ENCODE measurements at places on chromosomes 5 and 9. TPM values are rescaled to one million over a fixed set of nuclear protein-coding genes. Genes with fewer than 3 reads are reported as not detected.

The BAAT gene
- 0.53 TPM for total RNA-seq

The CAMK2A gene
- 0.26 TPM for total RNA-seq

- H3K27me3 ChIP-seq, result no peaks in the 10 kb centered on the region
These were observed 94.3 kb downstream of the MVB12B start for GRCh38 chr9:126420643-126421564.

DNA sequence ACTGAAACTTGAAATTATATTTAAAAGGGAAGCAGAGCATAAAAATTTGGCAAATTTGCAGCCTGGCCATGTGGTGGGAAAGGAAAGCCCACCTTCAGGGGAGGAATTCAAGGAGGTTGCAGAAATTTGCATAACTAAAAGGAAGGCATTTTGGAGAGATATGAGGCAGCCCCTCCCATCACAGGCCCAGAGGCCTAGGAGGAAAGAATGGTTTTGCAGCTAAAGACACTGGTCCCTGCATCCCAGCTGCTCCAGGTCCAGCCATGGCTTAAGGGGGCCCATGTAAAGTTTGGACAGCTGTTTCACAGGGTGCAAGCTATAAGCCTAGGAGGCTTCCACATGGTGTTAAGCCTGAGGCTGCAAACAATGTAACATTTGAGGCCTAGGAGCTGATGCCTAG is 212.5 kb downstream of the NNT start:
- no peaks in the 10 kb centered on the region for H3K4me1 ChIP-seq
- no peaks in the 10 kb centered on the region for H3K27me3 ChIP-seq
- H3K36me3 ChIP-seq, result no peaks in the 10 kb centered on the region
- no peak overlapping the region for H3K4me3 ChIP-seq

The SLC6A3 gene
- 0.19 TPM for total RNA-seq

The KIAA0825 gene
- total RNA-seq, result 3.1 TPM

The PCDHGA4 gene
- 1.5 TPM for total RNA-seq

GRCh38 chr5:34021334-34021733 is 13.5 kb upstream of the AMACR start:
- H3K36me3 ChIP-seq, result peaks cover 18% of the 10 kb centered on the region
- H3K27ac ChIP-seq, result no peak overlapping the region
- no peaks in the 10 kb centered on the region for H3K27me3 ChIP-seq
- peaks cover 6% of the 10 kb centered on the region for H3K4me1 ChIP-seq
- no peak overlapping the region for H3K4me3 ChIP-seq

DNA sequence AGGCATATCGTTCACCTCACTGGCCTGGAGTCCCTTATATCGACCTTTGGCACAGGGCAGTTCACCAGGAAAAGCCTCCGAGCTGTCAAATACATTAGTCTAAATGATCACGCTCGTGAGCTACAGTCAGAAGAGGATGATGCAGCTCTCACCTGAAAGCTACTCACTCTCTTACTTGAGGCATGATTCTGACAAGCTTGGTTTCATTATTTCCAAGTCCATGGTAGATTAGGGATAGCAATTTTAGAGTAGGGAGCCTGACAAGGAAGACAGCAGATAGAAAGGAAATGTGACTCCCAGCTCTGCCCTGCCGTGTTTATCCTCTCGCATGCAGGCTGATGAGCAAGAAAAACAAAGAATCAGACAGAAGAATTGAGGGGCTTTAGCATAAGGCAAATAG is 98.0 kb upstream of the MAP1B start:
- no peak overlapping the region for H3K4me3 ChIP-seq

The SLC46A2 gene
- total RNA-seq, result 0.14 TPM

- no peak overlapping the region for H3K4me3 ChIP-seq
- no peaks in the 10 kb centered on the region for H3K4me1 ChIP-seq
- no peak overlapping the region for H3K27ac ChIP-seq
- H3K27me3 ChIP-seq, result no peaks in the 10 kb centered on the region
These were observed 80.5 kb upstream of the EPB41L4B start for GRCh38 chr9:109401169-109401989.

DNA sequence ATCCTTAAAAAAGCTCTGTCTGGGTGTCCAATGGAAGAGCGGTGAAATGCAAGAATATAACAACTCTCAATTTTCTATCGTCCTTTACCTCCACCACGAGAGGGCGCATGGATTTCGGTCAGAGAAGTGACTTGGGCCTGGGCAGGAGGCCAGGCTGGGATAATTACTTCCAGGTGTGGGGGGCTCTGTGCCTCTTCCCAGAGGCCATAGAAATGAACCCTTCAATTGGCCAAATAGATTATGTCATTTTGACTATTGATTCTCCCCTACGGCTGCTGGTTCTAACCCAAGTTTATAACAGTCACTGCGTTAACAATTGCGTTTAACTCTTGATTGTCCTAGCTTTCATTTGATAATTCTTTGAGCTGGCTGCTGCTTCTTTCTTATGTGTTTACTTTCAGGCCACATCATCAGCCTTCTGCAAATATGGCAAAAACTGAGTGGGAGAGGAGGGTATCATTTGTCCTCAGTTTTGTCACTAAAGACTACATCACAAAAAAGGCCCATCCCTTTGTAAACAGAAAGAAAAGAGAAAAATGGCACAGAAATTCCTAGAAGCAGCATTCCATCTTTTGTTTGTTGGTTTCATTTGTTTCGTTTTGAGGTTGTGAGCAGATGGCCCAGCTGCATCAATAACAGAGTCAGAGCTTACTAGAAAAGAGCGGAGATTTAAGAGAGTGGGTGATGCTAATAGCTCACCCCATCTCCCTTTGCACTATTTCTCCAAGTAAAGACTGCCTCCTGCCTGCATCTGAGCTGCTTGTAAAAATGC is 45.4 kb upstream of the ZFR start:
- peaks cover 3% of the 10 kb centered on the region for H3K27me3 ChIP-seq
- peak overlapping the region; percentile 88 for H3K27ac ChIP-seq
- H3K4me1 ChIP-seq, result peaks cover 14% of the 10 kb centered on the region
- H3K4me3 ChIP-seq, result peak overlapping the region; percentile 64

The SHISAL2B gene
- total RNA-seq, result 0.63 TPM

DNA sequence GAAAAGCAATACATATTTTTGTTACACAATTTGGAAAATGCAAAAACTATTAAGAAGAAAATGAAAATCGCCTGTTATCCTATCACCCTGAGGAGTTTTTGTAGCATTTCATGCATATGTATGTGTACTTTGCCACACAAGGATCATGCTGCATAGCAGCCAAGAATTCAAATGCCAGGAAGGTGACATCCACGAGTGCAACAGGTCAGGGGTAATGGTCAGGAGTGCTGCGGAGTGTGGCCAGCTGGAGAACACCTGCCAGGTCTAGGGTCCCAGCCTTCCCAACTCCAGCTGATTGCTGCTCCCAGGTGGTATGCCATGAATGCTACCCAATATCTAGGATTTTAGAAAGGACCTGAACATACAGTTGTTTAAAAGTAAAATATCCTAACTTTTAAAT is 617.1 kb downstream of the PRELID2 start:
- H3K27ac ChIP-seq, result no peak overlapping the region
- H3K27me3 ChIP-seq, result no peaks in the 10 kb centered on the region
- no peaks in the 10 kb centered on the region for H3K36me3 ChIP-seq
- no peak overlapping the region for H3K4me3 ChIP-seq
- no peaks in the 10 kb centered on the region for H3K4me1 ChIP-seq

- peaks cover 10% of the 10 kb centered on the region for H3K4me1 ChIP-seq
- DNase-seq, result peak; percentile 37
- H3K36me3 ChIP-seq, result no peaks in the 10 kb centered on the region
- no peak overlapping the region for H3K27ac ChIP-seq
These were observed 25.0 kb downstream of the ANKRD33B start for GRCh38 chr5:10588779-10589447.

GRCh38 chr9:129402931-129403778 is 217.7 kb downstream of the C9orf50 start:
- DNase-seq, result no peak
- H3K36me3 ChIP-seq, result no peaks in the 10 kb centered on the region
- peak overlapping the region; percentile 46 for H3K27ac ChIP-seq
- peak overlapping the region; percentile 45 for H3K4me3 ChIP-seq

DNA sequence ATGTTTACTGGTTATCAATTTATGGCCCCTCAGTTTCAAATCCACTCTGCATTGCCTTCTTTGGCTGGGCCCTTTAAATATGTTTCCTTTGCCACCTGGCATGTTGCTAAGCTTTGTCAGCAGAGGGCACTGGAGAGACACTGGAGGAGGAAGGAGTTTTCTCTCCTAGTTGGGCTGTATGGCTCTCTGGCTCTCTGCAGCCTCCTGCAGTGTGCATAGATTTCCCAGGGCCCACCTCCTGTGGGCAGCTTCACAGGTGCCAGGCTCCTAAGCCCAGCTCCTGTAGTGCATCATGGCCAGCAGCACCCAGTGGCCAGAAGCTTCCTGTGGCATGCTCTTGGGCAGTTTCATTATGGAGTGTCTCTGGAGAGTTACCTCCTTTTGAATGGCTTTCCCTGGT is 23.3 kb downstream of the CAVIN4 start:
- peak overlapping the region; percentile 63 for H3K4me3 ChIP-seq
- DNase-seq, result no peak
- peaks cover 15% of the 10 kb centered on the region for H3K4me1 ChIP-seq
- H3K27me3 ChIP-seq, result no peaks in the 10 kb centered on the region
- H3K36me3 ChIP-seq, result no peaks in the 10 kb centered on the region

The FBP1 gene
- total RNA-seq, result 35.9 TPM

DNA sequence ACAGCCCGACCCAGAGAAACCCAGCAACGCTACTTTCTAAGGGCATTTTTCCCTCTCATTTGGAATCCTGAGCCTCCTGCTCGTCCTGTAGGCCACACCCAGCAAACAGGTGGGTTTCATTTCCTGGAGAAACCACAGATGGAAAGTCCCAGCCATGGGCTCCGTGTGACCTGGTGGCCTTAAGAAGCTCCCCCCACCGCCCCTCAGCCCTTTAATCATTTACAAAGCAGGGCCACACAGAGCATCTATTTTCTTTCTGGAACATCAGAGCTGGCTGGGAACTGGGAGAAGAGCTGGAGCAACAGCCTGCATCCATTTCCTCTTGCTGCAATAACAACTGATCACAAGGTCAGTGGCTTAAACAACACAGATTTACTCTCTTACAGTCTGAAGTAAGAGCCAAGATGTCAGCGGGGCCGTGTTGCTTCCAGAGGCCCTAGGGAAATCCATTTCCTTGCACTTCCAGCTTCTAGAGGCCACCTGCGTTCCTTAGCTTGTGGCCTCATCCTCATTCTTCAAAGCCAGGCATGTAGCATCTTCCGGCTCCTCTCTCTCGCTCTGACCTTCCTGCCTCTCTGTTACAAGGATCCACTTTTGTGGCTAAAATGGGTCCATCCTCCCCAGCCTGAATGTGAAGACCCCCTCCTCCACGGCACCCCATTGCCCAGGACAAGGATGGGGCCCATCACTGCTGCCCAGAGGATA is 40.5 kb downstream of the C9orf50 start:
- no peaks in the 10 kb centered on the region for H3K36me3 ChIP-seq
- no peak for DNase-seq
- no peaks in the 10 kb centered on the region for H3K27me3 ChIP-seq
- H3K4me1 ChIP-seq, result peaks cover 37% of the 10 kb centered on the region
- H3K27ac ChIP-seq, result peak overlapping the region; percentile 21

The POU5F2 gene
- total RNA-seq, result 0.29 TPM

The BTNL8 gene
- 0.87 TPM for total RNA-seq

DNA sequence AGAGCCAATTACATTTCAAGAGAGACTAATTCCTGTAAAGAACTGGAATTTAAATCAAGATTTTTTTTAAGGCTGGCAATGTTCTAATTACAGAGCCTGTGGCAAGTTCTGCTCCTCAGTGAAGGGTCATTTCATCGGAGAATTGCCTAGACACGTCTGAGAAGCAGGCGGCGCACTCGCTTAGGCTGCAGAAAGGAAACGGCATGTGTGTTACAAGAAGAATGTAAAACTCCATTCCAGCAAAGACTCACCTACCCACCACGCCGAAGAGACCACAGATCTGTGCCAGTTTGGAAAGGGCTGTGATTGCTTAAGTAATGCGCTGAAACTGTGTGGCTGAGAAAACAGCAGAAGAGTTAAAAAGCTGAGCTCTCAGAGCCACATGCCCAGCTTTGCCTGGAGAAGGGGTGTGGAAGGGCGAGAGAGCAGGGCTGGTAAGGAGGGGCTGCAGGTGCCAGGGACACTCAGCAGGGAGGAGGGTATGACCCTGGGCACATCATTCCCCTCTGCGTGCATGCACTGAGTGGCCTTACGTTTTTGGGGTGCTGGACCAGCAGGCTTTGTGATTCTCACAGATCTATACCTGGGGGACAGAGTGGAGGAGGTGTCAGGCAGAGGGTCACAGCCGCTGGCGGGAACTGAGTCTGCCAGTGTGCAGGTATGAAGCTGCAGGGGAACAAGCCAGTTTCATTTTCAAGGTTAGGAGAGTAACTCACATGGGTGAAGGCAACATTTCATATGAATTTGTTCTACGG is 17.8 kb upstream of the SLC25A51 start:
- peak overlapping the region; percentile 30 for H3K27ac ChIP-seq
- H3K27me3 ChIP-seq, result no peaks in the 10 kb centered on the region
- DNase-seq, result no peak
- H3K36me3 ChIP-seq, result no peaks in the 10 kb centered on the region
- H3K4me3 ChIP-seq, result no peak overlapping the region

The ANGPTL2 gene
- 20.6 TPM for total RNA-seq

The INSL6 gene
- not detected for total RNA-seq

DNA sequence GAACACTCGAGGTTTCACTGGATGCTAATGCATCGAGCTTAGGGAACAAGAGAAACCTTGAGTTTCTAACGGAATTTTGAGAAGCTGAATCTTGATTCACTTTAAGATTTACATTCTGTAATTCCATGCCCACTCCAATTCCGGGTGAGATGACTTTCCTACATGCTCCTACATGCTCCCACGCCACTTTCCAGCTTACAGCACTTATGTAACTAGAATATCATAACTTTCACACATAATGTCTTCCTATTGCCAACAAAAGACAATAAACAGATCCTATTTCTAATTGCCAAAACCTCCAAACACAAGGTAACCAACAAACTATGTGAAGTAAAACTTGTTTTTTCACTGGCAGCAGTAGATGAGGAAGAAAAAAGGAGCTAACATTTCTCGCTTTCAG is 72.9 kb downstream of the ECPAS start:
- no peak for DNase-seq
- no peaks in the 10 kb centered on the region for H3K27me3 ChIP-seq
- no peak overlapping the region for H3K4me3 ChIP-seq
- no peak overlapping the region for H3K27ac ChIP-seq
- H3K36me3 ChIP-seq, result peaks cover 56% of the 10 kb centered on the region

- peak; percentile 64 for DNase-seq
- no peak overlapping the region for H3K4me3 ChIP-seq
- H3K27ac ChIP-seq, result no peak overlapping the region
- H3K4me1 ChIP-seq, result no peaks in the 10 kb centered on the region
- H3K27me3 ChIP-seq, result no peaks in the 10 kb centered on the region
- no peaks in the 10 kb centered on the region for H3K36me3 ChIP-seq
These were observed 69.5 kb downstream of the ZNF354C start for GRCh38 chr5:179129607-179130071.

Measured in type B pancreatic cell (in vitro differentiated cells).